ENCODE measurements at places on chromosomes 11 and 22. TPM values are rescaled to one million over a fixed set of nuclear protein-coding genes. Genes with fewer than 3 reads are reported as not detected.

C11orf86 gene
- not detected for total RNA-seq

LRRC10B gene
- total RNA-seq: not detected

MRGPRX2 gene
- total RNA-seq: not detected

GSTT2B gene
- total RNA-seq: 0.38 TPM

OR56A1 gene
- not detected for total RNA-seq

MUC15 gene
- 4.2 TPM for total RNA-seq

AASDHPPT gene
- 46.9 TPM for total RNA-seq

MS4A8 gene
- not detected for total RNA-seq

TTC28 gene
- total RNA-seq: 5.3 TPM

NCAPH2 gene
- 64.5 TPM for total RNA-seq

MCAM gene
- total RNA-seq: 182 TPM

NXPE4 gene
- not detected for total RNA-seq

RHOD gene
- not detected for total RNA-seq

CYP2D6 gene
- 0.45 TPM for total RNA-seq

TP53I11 gene
- total RNA-seq: 0.60 TPM

GRIA4 gene
- not detected for total RNA-seq

INPP5J gene
- 0.87 TPM for total RNA-seq

CEP57 gene
- total RNA-seq: 49.3 TPM

RAPSN gene
- total RNA-seq: not detected

PGM2L1 gene
- 0.49 TPM for total RNA-seq

APOC3 gene
- not detected for total RNA-seq

PGR gene
- total RNA-seq: not detected

ART1 gene
- not detected for total RNA-seq

SYT7 gene
- total RNA-seq: 1.2 TPM

ACTN3 gene
- total RNA-seq: not detected

POU2AF1 gene
- not detected for total RNA-seq

OR4A16 gene
- total RNA-seq: not detected

ARL14EP gene
- 9.8 TPM for total RNA-seq

CSNK2A3 gene
- 0.72 TPM for total RNA-seq

FAM180B gene
- 1.4 TPM for total RNA-seq

OR5T3 gene
- not detected for total RNA-seq

TRIM29 gene
- 2.1 TPM for total RNA-seq

FIBIN gene
- total RNA-seq: not detected

MUC2 gene
- total RNA-seq: 0.03 TPM

BEST1 gene
- 3.8 TPM for total RNA-seq

SLC17A6 gene
- total RNA-seq: not detected

MUC6 gene
- 0.08 TPM for total RNA-seq

Measured in A375 (cell line).